ENCODE measurements at places on chromosomes 6 and 20.

DNA sequence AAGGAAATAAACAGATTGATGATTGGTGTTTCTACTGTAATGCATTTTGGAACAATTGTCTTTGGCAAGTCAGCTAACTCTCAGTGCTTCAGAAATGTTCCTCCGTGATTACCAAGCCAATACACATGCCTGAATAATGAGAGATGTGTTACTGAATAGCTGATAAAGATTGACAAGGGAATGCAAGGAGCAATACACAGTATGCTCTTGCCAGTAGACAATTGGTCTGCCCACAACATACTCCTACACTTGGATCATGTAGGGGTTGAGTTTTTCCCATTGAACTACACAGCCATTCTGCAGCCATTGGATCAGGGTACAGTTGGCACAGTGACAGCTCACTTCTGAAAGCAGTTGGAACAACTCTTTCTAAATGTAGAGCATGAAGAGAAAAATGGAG lies 5.6 kb upstream of the GJB7 start:
- no peak for DNase-seq

GRCh38 chr20:49814057-49814694 lies 1.5 kb downstream of the SLC9A8 start:
- DNase-seq = peak; percentile 71

DNA sequence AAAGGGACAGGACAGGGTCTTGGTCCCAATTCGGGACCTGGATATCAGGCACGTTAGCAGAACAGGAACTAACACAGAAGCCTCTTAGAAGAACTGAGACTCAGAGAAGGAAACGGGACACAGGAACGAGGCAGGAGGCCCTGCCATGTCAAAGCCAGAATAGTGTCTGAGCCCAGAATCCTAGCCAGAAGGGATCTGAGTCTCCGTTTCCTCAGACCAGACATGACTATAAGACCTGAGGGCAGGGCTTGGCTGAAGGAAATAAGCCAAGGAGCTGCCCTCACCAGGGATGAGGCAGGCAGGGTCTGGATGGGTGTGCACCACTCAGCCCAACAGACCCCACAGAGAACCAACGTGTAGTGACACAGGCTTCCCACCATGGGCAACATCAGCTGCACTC lies 40.3 kb downstream of the TRERF1 start:
- DNase-seq = no peak

- DNase-seq = peak; percentile 51
Observed at GRCh38 chr20:57996936-57997890, 231.2 kb downstream of the ANKRD60 start.
